PC-9 (cell line): ENCODE measurements at places on chromosomes 7 and 10. TPM values are rescaled to one million over a fixed set of nuclear protein-coding genes. Genes with fewer than 3 reads are reported as not detected.

GLI3 gene
- total RNA-seq: not detected in 2 replicates

TMEM270 gene
- 0.48 and 0.72 TPM in 2 replicates for total RNA-seq

CLDN4 gene
- 498 and 602 TPM in 2 replicates for total RNA-seq

GGCT gene
- 151 and 162 TPM in 2 replicates for total RNA-seq

CADPS2 gene
- 9.9 and 11.9 TPM in 2 replicates for total RNA-seq
